ENCODE measurements at places on chromosomes 3 and 15.
A peak's percentile ranks its signal among the peaks of the same experiment; 100 is the strongest.

DNA sequence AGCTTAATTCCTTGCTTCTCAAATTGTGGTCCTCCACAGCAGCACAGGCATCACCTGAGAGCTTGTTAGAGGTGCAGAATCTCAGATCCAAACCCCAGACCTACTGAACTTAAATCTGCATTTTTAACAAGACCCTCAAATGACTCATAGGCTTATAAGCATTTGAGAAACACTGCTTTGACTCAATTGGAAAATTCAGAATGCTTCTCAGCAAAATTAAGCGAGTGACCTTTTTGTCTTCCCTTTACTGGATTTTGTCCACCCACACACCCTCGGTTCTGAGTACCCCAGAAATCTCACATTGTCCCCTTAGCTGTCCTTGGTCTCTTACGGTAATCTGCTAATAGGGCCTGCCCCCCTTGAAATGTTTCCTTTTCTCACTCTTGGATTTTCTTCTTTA is 17.9 kb downstream of the CD80 start:
- no peak for DNase-seq

GRCh38 chr15:91032919-91033803 is 10.8 kb upstream of the VPS33B start:
- DNase-seq, result peak; percentile 24

DNA sequence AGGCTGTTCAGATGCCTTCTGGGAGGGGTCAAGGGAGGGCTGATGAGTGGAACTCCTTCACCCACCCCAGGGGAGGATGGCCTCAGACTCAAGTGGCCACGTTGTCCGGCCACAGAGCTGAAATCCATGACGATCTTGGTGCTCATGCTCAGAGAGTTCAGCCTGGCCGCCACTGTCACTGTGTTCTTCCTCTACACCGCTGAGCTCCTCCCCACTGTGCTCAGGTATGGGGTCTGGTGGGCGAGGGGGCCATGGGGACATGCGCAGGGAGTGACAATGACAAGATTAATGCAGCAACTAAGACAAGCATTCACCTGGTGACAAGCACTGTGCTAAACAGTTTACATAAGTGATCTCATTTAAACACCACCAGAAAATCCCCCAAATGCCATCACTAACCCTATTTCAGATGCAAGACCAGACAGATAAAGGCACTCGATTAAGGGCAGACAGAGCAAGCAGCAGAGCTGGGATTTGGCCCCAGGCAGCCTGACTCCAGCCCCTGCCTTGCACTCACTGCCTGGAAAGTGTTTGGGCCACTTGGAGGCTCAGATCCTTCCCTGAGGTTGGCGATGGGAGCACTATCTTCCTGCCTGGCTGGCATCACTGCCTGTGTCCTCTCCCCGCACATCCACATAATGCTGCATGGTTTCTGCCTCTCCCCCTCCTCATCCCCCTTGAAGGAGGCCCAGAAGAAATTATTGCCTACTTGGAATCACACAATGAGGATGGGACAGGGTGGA is 30.9 kb upstream of the XYLB start:
- DNase-seq, result no peak

- no peak for DNase-seq
Measured at GRCh38 chr15:87369269-87369668, 887.3 kb downstream of the NTRK3 start.

DNA sequence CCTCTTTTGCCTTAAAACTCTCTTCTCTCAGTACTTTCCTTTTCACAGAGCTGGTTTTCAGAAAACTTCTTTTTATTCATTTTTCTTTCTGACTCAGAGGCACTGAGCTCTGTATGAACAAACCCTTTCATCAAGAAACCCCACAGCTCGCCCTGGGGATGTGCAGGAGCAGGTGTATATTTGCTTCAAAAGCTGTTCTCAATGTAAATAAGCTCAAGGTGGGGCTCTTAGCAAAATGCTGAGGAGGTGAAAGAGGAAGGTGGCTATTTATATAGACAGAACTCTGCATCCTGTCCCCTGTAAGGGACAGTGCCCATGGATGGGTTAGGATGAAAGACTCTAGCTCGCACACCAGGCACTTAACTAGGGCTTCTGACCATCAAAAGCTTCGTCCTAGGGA is 302.0 kb downstream of the WDR72 start:
- DNase-seq, result no peak

GRCh38 chr3:154122552-154122911 is 1.3 kb downstream of the ARHGEF26 start:
- DNase-seq, result no peak

DNA sequence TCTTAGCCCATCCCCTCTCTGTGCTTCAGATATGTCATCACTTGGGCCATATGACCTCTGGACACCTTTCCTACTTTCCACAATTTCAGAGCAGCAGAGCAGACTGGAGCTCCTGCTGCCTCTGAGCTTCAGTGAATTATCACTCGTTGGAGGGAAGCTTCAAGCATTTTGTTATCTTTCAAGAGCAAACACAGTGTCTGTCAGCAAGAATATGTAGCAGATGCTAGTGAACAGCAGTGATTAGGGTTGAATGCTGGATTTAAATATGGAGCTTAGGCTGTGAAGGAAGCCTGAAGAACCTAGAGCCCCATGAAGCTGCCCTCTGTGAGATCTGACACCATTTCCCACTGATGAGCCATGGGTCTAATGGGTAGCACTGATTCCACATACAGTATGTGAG is 115.4 kb downstream of the UBE3A start:
- DNase-seq, result no peak

Measured in stimulated activated CD4-positive, alpha-beta T cell treated with anti-CD3 and anti-CD28 coated beads, TNF-alpha, amount 100 ng/mL, for 48 hours (primary cell).